Substantia nigra (tissue), 51 donors: ENCODE measurements at places on chromosomes 11 and 22.
A peak's percentile ranks its signal among the peaks of the same experiment; 100 is the strongest.

- DNase-seq: peak; percentile 66
Measured at GRCh38 chr22:35376728-35377472, 4.0 kb upstream of the HMOX1 start.

GRCh38 chr22:26937213-26937612 lies 279.8 kb downstream of the MIAT start:
- no peak for DNase-seq

DNA sequence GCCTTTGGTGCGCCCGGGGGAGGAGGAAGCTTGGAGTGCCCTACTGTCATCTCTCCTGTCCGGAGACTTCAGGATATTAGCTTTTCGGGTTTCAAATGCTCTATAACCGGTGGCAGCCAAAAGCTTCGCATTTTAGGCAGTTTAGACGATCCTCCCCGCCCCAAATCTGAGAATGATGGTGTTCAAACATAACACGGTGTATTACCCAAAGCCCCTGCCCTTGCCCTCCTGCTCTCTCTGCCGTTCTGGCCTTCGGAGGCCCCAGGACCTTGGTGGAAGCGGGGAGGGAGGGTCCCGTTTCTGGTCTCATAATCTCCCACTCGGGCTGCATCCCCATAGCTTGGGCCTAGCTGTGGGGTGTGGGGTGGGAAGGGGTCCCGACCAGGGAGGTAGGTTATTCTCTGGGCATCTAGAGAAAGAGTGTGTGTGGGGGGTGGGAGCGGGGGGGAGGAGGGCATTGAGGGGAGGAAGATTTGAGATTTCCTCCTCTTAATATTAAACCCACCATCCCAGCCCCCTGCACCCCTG lies 2.3 kb downstream of the PKNOX2 start:
- DNase-seq: no peak

DNA sequence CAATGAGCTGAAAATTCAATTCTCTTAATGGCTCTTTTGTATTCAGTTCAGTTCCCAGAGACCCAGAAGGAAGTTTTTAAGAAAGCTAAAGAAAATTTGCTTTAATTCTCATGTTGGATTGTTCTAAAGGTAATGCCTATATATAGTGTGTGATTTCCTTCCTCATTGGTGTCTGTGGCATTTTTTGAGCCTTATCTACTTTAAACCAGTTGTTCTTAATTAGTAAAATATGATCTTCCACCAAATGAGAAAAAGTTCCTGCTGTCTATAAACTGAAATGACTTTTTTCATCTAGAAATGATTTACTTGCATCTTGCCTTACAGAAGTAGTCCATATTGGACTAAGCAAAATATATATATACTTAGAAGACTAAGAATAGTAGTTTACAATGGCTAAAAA lies 622.1 kb upstream of the KIRREL3 start:
- no peak for DNase-seq

DNA sequence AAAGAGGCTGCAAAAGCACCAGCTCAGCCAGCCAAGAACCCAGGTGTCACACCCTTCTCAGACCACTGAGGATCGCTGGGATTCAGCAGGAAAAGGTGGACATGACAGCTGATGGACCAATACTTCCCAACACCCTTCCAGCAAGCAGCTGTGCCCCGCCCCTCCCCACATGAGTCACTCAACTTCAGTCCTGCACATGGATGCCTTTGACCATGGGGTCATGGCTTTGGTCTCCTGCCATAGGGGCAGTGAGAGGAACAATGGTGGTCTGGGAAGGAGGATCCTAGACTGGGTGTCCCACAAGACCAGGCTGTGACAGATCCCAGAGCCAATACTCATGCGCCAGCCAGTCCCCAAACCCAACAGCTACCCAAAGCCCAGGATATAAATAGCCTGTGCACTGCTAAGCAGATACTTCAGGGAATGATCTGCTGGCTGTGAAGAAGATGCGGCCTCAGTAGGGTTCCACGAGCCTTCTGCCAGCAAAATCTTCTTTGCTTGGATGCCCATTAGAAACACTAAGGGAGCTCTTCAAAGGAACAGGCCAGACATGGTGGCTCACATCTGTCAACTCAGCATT lies 5.5 kb upstream of the RGL4 start:
- no peak for DNase-seq

DNA sequence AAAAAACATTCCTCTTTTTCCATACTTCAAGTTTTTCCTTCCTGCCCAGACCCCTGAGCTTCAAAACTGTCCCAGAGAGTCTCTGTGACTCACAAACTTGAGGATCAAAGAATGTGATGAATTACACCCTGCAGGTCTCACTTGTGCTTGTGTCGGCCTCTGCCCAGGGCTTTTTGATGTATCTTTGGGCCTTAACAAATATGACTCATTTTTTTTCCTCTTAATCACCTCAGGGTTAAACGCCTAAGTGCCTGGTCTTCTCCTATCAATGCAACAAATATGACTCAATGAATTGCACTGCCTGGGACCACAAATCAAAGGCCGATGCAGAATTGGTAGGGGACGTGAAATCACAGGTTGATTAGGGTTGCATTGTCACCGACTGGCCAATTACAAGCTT lies 267.7 kb downstream of the LARGE1 start:
- no peak for DNase-seq

GRCh38 chr22:28297504-28297903 lies 378.4 kb upstream of the PITPNB start:
- peak; percentile 3 for DNase-seq

GRCh38 chr11:34585735-34586487 lies 35.0 kb upstream of the EHF start:
- no peak for DNase-seq

- DNase-seq: no peak
Measured at GRCh38 chr11:62721994-62722393, 5.3 kb downstream of the HNRNPUL2 start.
